Memory B cell (primary cell): ENCODE measurements at places on chromosomes 7 and 10.

GRCh38 chr7:86972072-86972471 lies 87.4 kb downstream of the ELAPOR2 start:
- DNase-seq, result no peak

GRCh38 chr10:60901561-60902235 lies 42.3 kb downstream of the RHOBTB1 start:
- no peak for DNase-seq

- DNase-seq, result no peak
Observed at GRCh38 chr10:8296090-8296733, 241.7 kb downstream of the GATA3 start.

GRCh38 chr10:96829029-96829773 lies 2.9 kb upstream of the LCOR start:
- no peak for DNase-seq
